ENCODE measurements at places on chromosomes 2 and 18.

DNA sequence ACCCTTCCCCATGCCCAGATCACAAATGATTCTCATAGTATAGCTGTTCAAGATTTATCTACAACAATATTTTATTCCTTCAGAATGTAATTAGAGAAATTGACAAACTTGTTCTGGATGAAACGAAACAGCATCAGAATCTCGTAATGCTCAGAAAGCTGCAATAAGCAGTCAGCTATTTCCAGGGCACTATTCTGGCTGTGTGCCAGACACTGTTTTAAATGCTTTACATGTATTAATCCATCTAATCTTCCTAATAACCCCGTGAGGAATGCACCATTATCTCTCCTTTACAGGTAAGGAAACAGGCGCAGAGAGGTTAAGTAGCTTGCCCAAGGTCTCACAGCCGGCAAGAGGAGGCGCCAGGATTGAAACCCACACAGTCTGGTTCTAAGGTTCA lies 10.1 kb upstream of the LYPD6B start:
- no peak for DNase-seq

- DNase-seq = no peak
Measured at GRCh38 chr18:384897-385296, 115.6 kb downstream of the COLEC12 start.

- no peak for DNase-seq
Measured at GRCh38 chr2:231452799-231453508, 11.3 kb downstream of the NCL start.

DNA sequence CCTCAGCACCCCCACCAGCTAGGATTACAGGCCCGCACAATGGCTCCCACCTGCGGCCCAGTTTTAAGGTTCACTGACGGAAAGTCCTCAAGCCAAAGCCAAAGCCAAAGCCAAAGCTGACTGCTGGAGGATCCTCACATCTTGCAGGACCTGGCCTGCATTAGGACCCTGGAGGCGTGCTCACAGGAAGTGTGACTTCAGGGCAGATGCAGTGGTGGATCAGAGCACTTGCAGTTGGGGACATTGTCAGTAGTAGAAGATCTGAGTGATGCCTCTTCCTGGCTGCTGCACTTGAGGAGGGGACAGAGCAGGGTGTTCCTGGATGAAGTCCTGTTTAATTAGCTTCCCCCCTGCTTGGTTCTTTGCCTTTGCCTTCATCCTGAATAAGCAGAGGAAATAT lies 69.0 kb upstream of the ALPP start:
- DNase-seq = no peak

DNA sequence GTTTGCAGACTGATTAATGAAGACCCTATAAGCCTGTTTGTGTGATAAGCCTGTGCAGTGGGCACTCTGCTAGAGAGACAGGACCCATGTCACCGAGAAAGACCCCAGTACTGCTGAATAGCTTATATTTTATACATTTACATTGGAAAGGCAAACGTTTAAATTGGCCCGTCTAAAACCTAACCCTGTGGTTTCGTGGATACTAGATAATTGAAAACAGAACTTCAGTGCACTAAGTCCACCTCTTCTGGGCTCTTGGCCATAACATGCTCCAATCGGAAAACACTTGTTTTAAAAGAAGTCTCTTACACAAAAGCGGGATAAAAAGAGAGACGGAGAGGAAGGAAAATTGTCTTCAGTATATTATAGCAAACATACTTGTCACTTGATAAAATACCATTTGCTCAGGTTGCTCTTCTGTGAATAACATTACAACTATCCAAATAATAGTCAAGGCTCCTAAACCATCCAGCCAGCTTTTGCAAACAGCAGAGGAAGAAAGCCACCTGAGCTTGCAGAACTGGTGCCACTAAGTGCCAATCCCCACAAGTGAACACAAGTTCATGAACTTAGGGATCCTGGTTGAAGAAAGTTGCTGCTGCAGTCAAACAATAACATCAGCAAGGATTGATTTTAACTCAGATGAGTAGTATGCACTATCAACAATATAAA lies 218.4 kb upstream of the FN1 start:
- DNase-seq = no peak

- no peak for DNase-seq
Measured at GRCh38 chr2:66696886-66697285, 262.0 kb downstream of the MEIS1 start.

DNA sequence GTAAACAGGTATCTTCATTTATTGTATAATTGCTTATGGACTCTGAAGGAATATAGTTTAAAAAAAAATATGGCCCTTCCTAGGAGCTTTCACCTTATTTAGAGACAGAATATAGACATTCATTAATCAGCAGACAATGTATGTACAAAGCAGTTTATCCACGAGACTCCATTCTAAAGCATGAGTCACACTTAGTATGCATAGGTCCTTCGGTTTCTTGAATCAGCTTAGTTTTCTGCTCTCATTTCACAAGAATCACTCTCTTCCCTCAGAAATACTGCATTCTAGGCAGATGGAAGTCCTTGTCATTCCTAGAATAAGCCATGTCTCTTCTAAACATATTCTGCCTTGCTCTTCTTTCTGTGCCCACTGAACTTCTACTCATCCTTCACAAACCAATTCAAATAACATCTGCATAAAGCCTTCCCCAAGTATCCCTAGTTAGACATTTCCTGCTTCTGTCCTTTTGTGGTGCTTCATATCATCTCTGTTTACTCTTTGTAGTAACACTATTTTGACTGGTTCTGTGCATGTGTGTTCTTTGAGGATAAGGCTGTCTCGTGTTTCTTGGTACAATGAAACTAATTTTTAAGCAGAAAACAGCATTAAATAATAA lies 84.5 kb downstream of the PTRHD1 start:
- DNase-seq = no peak

DNA sequence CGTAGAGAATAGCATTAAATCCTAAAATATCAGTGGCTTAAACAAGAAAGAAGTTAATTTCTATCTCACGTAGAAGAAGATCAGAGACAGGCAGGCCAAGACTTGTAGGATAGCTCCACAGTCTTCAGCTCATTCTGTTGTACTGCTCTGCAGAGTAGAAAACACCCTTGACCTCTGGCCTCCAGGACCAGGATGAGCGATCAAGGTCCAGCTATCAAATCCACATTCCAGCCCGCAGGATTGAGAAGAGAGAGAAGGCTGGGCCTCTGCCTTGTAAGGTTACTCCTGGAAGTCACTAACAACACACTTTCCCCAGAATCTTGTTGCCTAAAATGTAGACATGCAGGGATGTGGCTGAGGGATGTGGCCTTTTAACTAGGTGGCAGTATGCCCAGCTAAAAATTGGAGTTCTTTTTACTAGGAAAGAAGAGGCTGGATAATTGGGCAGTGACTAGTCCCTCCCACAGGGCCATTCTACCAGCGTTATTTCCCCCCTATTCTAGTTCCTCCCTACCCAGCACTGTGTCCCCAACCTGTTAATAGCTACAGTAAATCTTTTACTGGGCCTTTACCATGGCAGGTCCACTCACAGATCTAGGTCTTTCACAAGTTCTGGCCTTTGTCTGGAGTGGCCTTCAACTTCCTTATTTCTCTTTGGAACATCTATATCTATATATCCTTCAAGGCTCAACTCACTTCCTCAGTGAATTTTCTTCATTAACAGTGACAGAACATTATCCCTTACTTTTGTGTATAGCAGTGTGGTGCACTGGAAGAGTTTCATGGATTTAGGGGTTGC lies 165.0 kb downstream of the DIS3L2 start:
- DNase-seq = no peak

GRCh38 chr18:44473394-44474066 lies 207.2 kb upstream of the SETBP1 start:
- no peak for DNase-seq

GRCh38 chr2:100571668-100572067 lies 8.9 kb downstream of the PDCL3 start:
- DNase-seq = no peak

DNA sequence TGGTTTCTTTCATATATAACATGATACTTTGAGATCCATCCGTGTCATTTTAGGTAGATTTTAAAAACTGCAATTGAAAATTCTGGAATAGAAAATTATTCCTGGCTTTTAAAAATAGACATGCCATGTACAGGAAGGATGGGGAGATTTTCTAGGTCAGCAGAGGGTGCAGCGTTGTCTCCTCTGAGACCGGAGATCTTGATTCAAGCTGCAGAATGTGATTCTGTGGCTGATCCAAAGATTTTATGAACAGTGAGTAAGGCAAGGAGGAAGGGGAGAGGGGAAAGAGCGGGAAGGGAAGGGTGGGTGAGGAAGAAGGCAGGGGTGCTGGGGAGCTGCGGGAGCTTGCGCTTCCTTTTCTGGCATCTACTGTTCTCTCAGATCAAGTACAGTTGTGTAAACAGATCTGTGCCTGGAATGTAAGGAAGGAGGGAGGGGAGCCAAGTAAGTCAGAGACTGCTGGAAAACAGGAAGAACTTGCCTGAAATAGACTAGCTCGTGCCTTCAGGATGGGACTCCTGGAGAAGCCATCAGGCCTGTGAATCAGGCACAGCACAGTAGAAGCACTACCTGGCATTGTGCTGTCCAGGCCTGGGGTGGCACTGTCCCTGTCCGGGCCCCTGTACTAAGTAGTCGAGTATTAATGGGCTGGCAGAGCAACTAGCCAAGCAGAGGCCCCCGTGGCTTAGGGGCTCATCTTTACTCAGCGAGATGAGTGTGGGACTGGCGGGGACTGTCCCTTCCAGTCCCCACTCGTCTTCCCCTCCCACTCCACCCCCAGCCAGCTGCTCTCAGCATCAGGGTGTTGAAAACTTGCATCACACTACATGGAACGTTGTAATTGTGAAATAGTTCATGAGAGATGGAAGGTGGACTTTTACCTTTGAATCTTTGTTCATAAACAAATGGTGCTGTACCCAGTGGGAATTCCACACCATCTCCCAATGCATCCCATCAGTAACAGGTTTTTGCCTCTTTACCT lies 163.5 kb downstream of the UXS1 start:
- no peak for DNase-seq

DNA sequence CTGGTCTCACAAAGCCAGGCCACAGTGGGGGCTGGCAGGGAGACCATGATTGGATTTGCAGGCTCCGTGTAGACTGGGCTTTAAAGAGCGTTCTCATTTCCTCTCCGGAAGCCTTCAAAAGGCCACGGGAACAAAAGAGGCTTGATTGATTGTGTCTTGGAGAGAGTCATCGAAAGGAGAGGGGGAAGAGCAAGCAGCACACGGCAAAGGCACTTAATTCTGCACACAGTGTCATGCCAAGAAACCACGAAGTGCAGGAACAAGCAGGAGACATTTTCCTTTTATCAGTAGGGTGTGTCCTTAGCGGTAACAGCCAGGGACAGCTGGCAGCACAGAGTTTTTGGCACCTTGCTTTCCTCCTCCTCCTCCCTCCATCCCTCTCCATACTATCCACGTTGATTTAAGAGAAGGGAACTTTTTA lies 47.7 kb downstream of the GLI2 start:
- DNase-seq = no peak

DNA sequence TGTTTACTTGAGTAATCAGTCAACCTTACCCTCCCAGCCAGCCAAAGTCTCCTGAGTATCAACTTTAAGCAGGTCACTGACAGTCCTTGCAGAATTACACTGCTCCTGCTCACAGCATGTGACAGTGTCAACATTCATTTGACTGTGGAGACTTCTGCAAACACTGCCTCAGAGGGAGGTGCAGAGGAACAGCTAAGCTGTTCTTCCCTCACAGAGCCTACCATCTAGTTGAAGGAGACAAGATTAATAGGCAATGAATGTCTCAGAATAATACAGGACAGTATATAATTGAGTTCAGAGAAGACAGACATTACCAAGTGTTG lies 11.9 kb downstream of the SLC14A2 start:
- no peak for DNase-seq

DNA sequence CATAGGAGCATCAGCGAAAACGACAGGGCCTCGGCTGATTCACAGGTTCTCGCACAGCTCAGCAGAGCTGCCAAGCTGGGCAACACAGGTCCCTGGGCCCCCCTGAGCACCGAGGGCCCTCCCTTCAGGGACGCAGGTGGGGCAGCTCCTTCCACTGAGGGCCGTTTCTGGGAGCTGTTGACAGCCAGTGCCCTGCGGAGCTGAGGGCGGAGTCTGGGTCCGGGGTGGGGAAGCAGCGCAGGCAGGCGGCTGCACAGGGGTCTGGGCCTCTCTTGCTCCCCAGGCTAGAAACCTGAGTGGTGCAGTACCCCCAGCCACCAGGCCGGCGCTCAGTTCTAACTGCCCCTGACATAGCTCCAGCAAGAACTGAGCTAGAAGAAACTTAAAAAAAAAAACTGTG lies 65.7 kb downstream of the PXDN start:
- DNase-seq = no peak

GRCh38 chr2:224523626-224524577 lies 61.3 kb downstream of the CUL3 start:
- DNase-seq = no peak

DNA sequence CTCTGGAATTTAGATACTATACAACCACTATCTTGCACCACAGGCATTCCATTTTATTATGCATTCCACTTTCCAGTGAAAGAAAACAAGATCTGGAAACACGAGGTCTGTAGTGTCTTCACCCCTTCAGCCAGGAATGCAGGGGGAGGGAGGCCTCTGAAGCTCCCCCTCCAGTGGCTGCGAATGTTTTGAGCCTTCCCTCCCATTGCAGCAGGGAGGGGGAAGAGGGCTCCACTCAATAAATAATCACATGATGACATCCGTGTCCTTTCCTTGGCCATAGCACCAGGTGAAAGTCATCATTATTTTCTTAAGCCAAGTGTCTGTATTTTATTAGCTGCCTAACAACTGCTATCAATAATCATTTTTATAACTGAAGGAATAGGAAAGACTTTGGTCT lies 38.6 kb downstream of the ALPK2 start:
- DNase-seq = no peak

DNA sequence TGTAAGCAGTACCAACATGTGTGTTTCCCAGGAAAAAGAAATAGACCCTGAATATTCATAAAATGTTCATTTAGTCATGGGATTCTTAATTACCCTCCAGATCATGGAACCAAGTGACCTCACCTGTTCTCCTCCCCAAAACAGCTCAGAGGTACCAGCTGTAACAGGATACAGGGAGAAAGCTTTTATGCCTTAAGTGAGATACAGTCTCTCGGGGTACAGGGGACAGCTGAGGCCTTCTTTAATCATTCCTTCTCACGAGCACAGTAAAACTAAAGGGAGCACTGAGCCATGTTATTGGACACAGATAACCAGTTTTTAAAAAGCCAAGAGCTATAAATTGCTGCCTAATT lies 16.6 kb downstream of the EPHA4 start:
- no peak for DNase-seq

- no peak for DNase-seq
Measured at GRCh38 chr2:230840301-230840700, 24.4 kb upstream of the ITM2C start.

GRCh38 chr2:34099377-34099776 lies 500.3 kb upstream of the FAM98A start:
- no peak for DNase-seq

- no peak for DNase-seq
Measured at GRCh38 chr18:57791911-57792310, 11.2 kb downstream of the ATP8B1 start.

Measured in GM06990 (cell line).